Testis (tissue), 5 donors: ENCODE measurements at places on chromosomes 7 and 10. TPM values are rescaled to one million over a fixed set of nuclear protein-coding genes. Genes with fewer than 3 reads are reported as not detected.

IL6 gene
- not detected for total RNA-seq

IDI2 gene
- total RNA-seq: not detected

STAG3 gene
- total RNA-seq: 105 TPM

CPA2 gene
- total RNA-seq: 1.4 TPM

FBXO24 gene
- 74.5 TPM for total RNA-seq

SPDYE6 gene
- 5.2 TPM for total RNA-seq

ADCY1 gene
- 14.1 TPM for total RNA-seq

CDH23 gene
- 125 TPM for total RNA-seq

TCF7L2 gene
- 25.4 TPM for total RNA-seq

CASP7 gene
- 7.5 TPM for total RNA-seq

GBX1 gene
- 15.6 TPM for total RNA-seq

NFE2L3 gene
- 4.2 TPM for total RNA-seq

TMEM213 gene
- total RNA-seq: not detected

PROSER2 gene
- total RNA-seq: 15.6 TPM

CHN2 gene
- total RNA-seq: 15.1 TPM

- H3K27ac ChIP-seq: peak overlapping the region; percentile 69
- peaks cover 20% of the 10 kb centered on the region for H3K4me1 ChIP-seq
- H3K27me3 ChIP-seq: no peaks in the 10 kb centered on the region
- H3K36me3 ChIP-seq: no peaks in the 10 kb centered on the region
- H3K4me3 ChIP-seq: no peak overlapping the region
- peak; percentile 69 for DNase-seq
Measured at GRCh38 chr10:104309980-104310978, 28.0 kb downstream of the ITPRIP start.

DNA sequence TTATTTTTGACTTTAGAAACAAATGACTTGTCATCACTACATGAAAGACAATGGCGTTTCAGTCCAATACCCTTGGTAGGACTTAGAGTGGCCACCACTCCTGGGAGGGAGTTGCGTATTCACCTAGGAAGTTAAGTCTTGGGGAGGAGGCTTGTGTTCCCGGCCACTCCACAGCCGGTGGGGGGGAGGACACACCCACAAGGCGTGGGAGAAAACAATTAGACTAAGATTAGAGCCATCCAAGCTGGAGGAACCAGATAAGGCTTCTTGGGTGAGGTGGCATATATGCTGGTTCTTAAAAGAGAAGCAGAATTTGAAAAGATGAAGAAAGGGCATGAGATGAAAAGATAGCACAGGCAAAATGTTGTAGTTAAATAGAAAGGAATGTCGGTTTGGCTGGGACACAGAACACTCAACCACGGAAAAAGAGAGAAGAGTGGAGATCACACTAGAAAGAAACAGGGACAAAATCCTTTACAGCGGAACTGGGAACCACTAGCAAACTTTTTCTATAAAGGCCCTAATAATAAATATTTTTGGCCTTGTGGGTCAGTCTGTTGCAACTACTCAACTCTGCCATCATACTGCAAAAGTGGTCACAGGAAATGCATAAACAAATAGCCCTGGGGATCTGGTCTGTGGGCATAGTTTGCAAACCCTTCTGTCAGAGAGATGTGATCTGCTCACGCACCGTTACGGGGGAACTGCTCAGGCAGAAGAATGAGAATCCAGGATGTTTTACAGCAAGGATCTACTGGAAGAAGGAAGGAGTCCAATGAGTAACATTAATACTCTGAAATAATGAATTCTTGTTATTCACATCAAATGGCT, 651.8 kb downstream of the PARD3 start:
- no peak overlapping the region for H3K27ac ChIP-seq
- DNase-seq: no peak
- H3K36me3 ChIP-seq: no peaks in the 10 kb centered on the region
- no peak overlapping the region for H3K4me3 ChIP-seq

- H3K27ac ChIP-seq: no peak overlapping the region
- DNase-seq: no peak
- H3K4me3 ChIP-seq: no peak overlapping the region
- no peaks in the 10 kb centered on the region for H3K36me3 ChIP-seq
- no peaks in the 10 kb centered on the region for H3K4me1 ChIP-seq
Measured at GRCh38 chr10:31457858-31458257, 138.8 kb downstream of the ZEB1 start.

DNA sequence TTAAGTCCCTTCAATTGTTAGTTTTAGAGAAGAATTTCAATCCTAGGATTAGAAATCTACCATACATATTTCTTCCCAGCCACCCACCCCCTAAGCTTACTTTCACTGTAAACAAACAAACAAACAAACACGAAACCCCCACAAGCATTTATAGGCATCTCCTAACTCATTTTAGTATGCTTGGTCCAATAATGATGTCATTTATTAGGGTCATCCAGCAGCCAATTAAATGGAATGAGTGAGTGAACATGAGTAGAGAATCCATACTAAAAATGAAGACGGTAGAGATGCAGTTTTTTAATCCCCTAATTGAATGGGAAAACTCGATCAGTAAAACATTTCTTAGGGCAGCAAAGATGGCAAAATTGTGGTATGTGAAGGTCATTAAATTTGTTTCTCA, 3.2 kb downstream of the TAC1 start:
- H3K27me3 ChIP-seq: no peaks in the 10 kb centered on the region
- no peak for DNase-seq
- no peak overlapping the region for H3K27ac ChIP-seq
- no peaks in the 10 kb centered on the region for H3K4me1 ChIP-seq
- H3K4me3 ChIP-seq: no peak overlapping the region
- H3K36me3 ChIP-seq: no peaks in the 10 kb centered on the region

- H3K4me1 ChIP-seq: peaks cover 4% of the 10 kb centered on the region
- no peak for DNase-seq
- H3K27me3 ChIP-seq: no peaks in the 10 kb centered on the region
Measured at GRCh38 chr7:138753610-138754009, 44.2 kb upstream of the TMEM213 start.

GRCh38 chr7:44757739-44758138, 9.1 kb downstream of the ZMIZ2 start:
- peaks cover 28% of the 10 kb centered on the region for H3K4me1 ChIP-seq
- no peak for DNase-seq
- H3K36me3 ChIP-seq: no peaks in the 10 kb centered on the region
- H3K4me3 ChIP-seq: no peak overlapping the region
- no peaks in the 10 kb centered on the region for H3K27me3 ChIP-seq

GRCh38 chr7:155724327-155725005, 80.0 kb downstream of the RBM33 start:
- H3K27ac ChIP-seq: no peak overlapping the region
- H3K4me3 ChIP-seq: no peak overlapping the region
- no peaks in the 10 kb centered on the region for H3K36me3 ChIP-seq

- H3K27ac ChIP-seq: peak overlapping the region; percentile 25
- no peaks in the 10 kb centered on the region for H3K27me3 ChIP-seq
- DNase-seq: no peak
- H3K36me3 ChIP-seq: no peaks in the 10 kb centered on the region
Measured at GRCh38 chr7:56048245-56048644, 3.0 kb downstream of the PSPH start.

- no peaks in the 10 kb centered on the region for H3K36me3 ChIP-seq
- H3K27ac ChIP-seq: no peak overlapping the region
- peaks cover 13% of the 10 kb centered on the region for H3K4me1 ChIP-seq
- no peak overlapping the region for H3K4me3 ChIP-seq
Measured at GRCh38 chr10:118669020-118669791, 73.8 kb upstream of the PRLHR start.

DNA sequence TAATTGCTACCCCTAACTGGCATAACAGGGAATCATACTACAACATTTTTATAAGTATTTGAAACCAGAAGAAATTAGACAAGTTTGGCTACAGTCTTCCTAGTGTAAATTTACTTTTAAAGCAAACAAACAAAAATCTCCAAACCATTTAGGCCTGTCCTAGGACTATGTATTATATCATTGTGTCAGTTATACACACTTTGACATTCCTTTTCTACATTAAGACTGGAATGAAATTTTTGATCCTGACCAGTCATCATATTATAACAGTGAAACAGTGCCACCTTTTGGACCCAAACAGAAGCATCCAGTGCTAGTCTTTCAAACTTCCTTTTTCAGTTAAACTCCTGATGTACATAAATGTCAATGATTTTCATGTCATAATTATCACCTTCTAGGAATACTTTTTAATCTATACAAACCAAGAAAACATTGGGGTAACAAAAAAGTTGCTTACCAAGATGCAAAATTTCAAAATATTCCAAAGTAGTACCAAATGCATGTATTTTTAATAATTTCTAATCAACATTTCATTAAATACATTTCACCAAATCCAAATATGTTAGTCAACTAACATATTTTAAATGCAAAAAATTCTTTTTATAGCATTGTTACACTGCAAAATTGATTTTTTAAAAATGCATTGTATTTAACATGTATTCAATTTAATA, 75.7 kb downstream of the IMMP2L start:
- DNase-seq: peak; percentile 38
- H3K36me3 ChIP-seq: no peaks in the 10 kb centered on the region
- no peak overlapping the region for H3K4me3 ChIP-seq
- no peaks in the 10 kb centered on the region for H3K27me3 ChIP-seq

DNA sequence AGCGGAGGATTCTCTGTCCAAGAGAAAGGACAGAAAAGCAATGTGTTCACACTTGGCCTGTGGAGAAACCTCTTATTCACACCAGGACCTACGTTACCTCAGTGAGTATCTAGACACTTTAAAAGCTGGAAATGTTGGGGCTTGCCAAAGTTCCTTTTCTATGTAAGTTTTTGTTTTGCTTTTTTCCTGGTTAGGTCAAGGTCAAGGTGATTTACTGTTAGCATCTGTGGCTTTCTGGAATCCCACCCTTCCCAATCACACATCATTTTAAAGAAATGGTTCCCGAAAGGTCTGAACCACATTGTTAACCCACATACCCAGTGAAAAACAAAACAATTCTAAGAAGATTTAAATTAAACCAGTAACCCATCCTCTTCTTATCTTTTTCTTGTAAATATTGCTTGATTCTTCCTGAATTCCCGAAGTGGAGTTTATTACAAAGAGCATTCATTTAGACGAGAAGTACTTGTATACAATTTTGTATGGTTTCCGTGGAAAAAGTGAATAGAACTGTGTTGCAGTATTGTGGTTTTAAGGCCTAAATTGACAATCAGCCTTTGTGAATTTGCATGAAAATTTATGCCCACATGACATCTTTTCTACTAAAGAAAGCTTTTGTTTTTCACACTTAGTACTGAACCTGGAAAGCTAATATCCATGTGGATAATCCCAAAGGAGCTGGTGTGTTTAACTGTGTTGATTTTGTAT, 827.0 kb upstream of the IGFBP3 start:
- H3K27ac ChIP-seq: no peak overlapping the region
- DNase-seq: no peak
- no peaks in the 10 kb centered on the region for H3K27me3 ChIP-seq
- no peaks in the 10 kb centered on the region for H3K36me3 ChIP-seq
- no peaks in the 10 kb centered on the region for H3K4me1 ChIP-seq

DNA sequence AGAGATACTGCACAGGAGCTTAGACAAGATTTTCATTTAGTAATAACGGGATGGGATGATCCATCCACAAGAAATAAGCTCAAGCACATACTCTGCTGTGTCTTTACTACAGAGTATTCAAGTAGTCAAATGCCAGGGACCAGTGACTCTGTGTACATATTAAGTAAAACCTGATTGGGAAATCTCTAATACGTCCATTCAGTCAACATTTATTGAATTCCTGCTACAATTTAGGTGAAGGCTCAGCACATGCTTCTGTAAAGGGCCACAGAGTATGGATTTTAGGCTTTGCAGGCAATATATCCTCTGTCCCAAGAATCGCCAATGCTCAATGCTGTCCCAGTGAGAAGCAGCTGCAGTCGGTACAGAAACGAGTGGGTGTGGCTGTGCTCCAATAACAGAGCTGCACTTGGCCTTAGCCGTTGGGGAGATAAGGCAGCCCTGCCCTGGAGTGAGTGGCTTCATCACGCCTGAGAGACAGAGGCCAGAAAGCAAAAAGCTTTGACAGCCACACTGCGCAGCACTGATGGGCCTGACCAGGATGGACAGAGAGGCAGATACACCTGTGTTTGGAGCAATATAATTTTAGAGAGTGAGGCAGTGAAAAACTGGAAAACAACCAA, 186.8 kb downstream of the PARD3 start:
- H3K4me3 ChIP-seq: no peak overlapping the region
- H3K27me3 ChIP-seq: no peaks in the 10 kb centered on the region
- H3K36me3 ChIP-seq: no peaks in the 10 kb centered on the region
- no peaks in the 10 kb centered on the region for H3K4me1 ChIP-seq
- H3K27ac ChIP-seq: no peak overlapping the region
- DNase-seq: peak; percentile 79
